CD4-positive, alpha-beta T cell treated with Interleukin-1 beta for 1 hour (primary cell): ENCODE measurements at places on chromosomes 5 and 9.

GRCh38 chr5:74341221-74341620 is 299.3 kb downstream of the ENC1 start:
- no peak for DNase-seq

GRCh38 chr9:81414836-81415235 is 274.5 kb downstream of the TLE1 start:
- DNase-seq: no peak

- DNase-seq: no peak
Measured at GRCh38 chr5:57665146-57665936, 182.7 kb upstream of the ACTBL2 start.

GRCh38 chr9:132143359-132143758 is 18.5 kb upstream of the NTNG2 start:
- no peak for DNase-seq

GRCh38 chr9:127452691-127453090 is 1.4 kb downstream of the LRSAM1 start:
- no peak for DNase-seq

GRCh38 chr9:98522487-98522886 is 186.2 kb downstream of the GABBR2 start:
- no peak for DNase-seq

DNA sequence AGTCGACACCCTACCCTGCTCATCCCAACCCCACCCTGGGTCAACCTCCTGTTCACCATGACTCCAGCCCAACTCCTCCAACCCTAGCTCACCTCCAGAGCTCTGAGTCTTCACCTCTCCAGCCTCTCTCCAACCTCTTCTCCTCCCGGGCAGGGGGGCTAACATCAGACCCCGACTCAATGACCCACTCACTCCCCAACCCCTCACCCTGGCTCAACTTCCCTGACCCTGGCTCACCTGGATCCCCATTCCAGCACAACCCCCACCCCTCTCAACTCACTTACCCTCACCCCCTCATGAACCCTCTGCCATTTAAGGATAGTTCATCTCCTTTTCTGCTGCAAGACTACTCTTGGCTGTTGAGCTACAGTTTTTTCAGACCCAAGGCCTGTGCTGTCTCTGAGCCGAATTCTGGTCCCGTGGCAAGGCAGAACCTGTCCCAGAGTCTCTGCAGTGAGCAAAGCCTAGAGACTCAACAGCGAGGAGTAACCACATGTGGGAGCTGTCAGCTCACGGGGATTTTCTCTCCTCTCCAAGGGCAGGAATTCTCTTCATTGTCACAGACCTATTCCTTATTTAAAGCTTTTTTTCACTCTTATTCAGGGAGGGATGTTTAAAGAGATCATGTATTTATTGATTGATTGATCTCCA is 29.8 kb downstream of the ANKRD33B start:
- no peak for DNase-seq

- DNase-seq: no peak
Measured at GRCh38 chr9:13063880-13064459, 215.5 kb downstream of the MPDZ start.
